Adrenal gland (tissue), 19 donors: ENCODE measurements at places on chromosomes 16 and 17. TPM values are rescaled to one million over a fixed set of nuclear protein-coding genes. Genes with fewer than 3 reads are reported as not detected.

DNA sequence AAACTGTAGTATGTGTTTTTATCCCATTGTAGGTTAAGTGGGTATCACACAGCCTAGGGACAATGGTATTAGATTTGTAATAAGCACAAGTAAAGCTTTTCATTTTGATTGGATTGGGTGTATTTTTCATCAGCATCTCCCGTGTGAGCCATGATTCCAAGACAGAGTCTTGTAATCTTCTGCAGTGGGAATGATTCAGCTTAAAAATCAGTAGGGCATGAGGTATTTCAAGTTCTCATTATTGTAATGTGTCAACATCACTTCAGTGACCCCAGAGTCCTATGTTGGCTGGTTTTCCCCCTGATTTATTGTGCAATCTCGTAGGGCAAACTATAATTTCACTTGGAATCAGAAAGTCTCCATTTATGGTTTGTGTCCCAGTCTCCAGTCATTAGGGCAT lies 833.2 kb upstream of the RBFOX1 start:
- no peak for DNase-seq
- H3K27me3 ChIP-seq, result no peaks in the 10 kb centered on the region
- no peaks in the 10 kb centered on the region for H3K4me1 ChIP-seq
- no peak overlapping the region for H3K27ac ChIP-seq
- H3K4me3 ChIP-seq, result no peak overlapping the region

- no peaks in the 10 kb centered on the region for H3K27me3 ChIP-seq
- no peak overlapping the region for H3K4me3 ChIP-seq
- H3K27ac ChIP-seq, result no peak overlapping the region
Measured at GRCh38 chr17:2068031-2068518, 13.2 kb downstream of the HIC1 start.

GRCh38 chr17:82435601-82436583 lies 14.7 kb downstream of the CYBC1 start:
- no peaks in the 10 kb centered on the region for H3K36me3 ChIP-seq
- H3K4me3 ChIP-seq, result no peak overlapping the region
- H3K4me1 ChIP-seq, result no peaks in the 10 kb centered on the region
- no peak for DNase-seq

DNA sequence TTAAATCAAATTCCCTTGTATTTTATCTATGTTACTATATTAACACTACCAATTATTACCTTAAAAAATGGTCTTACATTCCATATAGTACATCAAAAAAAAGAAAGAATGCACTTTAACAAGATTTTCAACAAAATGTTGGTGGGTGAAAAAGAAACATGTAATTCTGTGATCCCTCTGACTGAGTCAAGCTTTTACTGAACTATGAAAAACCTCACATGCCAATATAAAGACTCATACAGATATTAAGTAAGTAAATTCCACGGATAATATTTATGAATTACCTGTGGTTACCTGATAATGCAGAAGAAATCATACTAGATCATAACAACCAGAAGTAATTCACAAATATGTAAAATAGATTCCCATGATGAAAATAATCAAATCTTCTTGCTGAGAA lies 12.4 kb downstream of the COIL start:
- H3K27ac ChIP-seq, result no peak overlapping the region
- no peaks in the 10 kb centered on the region for H3K36me3 ChIP-seq
- H3K27me3 ChIP-seq, result no peaks in the 10 kb centered on the region
- no peak for DNase-seq
- H3K4me1 ChIP-seq, result no peaks in the 10 kb centered on the region
- H3K4me3 ChIP-seq, result no peak overlapping the region

- no peak overlapping the region for H3K4me3 ChIP-seq
- H3K36me3 ChIP-seq, result no peaks in the 10 kb centered on the region
- H3K27ac ChIP-seq, result no peak overlapping the region
- no peak for DNase-seq
Measured at GRCh38 chr16:79393127-79393526, 207.4 kb downstream of the MAF start.

DNA sequence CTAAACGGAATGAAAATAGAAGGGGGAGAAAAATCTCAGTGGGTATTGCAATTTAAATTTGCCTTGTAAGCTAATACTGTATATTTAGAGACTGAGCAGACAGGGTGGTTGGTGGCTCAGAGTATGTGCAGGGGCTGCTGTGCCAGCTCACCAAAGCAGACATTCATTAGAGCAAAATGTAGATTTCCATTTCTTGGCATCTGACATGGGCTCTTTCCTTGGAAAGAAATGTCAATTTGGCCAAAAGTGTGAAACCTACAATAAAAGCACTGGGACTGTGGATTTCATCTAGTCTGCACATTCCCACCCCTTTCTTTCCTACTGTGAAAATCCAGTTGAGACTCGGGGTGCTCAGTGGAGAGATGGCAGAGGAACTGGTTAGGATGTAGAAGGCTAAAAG lies 145.1 kb upstream of the NOG start:
- H3K4me3 ChIP-seq, result no peak overlapping the region
- DNase-seq, result no peak
- H3K27me3 ChIP-seq, result no peaks in the 10 kb centered on the region
- H3K4me1 ChIP-seq, result no peaks in the 10 kb centered on the region

DNA sequence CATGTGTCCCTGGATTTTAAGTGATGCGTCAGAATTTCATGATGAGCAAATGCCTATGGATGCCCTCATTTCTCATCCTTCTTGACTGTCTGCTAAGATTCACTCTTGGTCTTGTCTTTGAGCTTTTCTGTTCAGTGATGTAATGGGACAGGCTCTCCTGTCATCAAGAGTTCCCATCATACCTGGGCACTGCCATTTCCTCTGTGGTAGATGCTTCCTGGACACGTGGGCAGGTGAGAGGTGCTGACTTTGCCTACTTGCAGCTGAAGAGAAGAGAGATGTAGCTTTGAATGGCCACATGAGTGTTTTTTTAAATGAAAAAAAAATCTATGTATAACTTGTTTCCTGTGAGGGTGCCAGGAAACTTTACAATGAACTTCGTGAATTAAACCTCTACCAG lies 557.7 kb downstream of the MAF start:
- DNase-seq, result no peak
- H3K4me3 ChIP-seq, result no peak overlapping the region
- H3K4me1 ChIP-seq, result no peaks in the 10 kb centered on the region
- H3K27ac ChIP-seq, result no peak overlapping the region

Gene NPIPA8
- 15.2 TPM for total RNA-seq

Gene GGT6
- total RNA-seq, result 0.69 TPM

Gene SCNN1B
- not detected for total RNA-seq
